Activated CD4-positive, alpha-beta T cell treated with anti-CD3 and anti-CD28 coated beads, Interleukin-2, amount 50 U/mL, for 24 hours (primary cell): ENCODE measurements at places on chromosomes 12 and 14.

- no peak for DNase-seq
These were observed 414.8 kb upstream of the STXBP6 start for GRCh38 chr14:25464772-25465171.

- DNase-seq, result no peak
These were observed 42.3 kb downstream of the ARMH4 start for GRCh38 chr14:58109744-58110143.

- no peak for DNase-seq
These were observed 8.1 kb downstream of the CARMIL3 start for GRCh38 chr14:24059841-24060388.

- no peak for DNase-seq
These were observed 382.2 kb downstream of the MED13L start for GRCh38 chr12:115895247-115895646.

- DNase-seq, result no peak
These were observed at the start of gene TAS2R7 for GRCh38 chr12:10802587-10802986. Gene TAS2R7, minus strand, starts transcription at chr12:10802627. Its CDS starts 57 bp downstream, at chr12:10802570.

- DNase-seq, result no peak
These were observed 76.0 kb downstream of the PAWR start for GRCh38 chr12:79614730-79615129.

GRCh38 chr12:112107306-112108201 lies 1.0 kb downstream of the NAA25 start:
- no peak for DNase-seq

GRCh38 chr14:104786091-104786586 lies 9.4 kb downstream of the AKT1 start:
- DNase-seq, result no peak

DNA sequence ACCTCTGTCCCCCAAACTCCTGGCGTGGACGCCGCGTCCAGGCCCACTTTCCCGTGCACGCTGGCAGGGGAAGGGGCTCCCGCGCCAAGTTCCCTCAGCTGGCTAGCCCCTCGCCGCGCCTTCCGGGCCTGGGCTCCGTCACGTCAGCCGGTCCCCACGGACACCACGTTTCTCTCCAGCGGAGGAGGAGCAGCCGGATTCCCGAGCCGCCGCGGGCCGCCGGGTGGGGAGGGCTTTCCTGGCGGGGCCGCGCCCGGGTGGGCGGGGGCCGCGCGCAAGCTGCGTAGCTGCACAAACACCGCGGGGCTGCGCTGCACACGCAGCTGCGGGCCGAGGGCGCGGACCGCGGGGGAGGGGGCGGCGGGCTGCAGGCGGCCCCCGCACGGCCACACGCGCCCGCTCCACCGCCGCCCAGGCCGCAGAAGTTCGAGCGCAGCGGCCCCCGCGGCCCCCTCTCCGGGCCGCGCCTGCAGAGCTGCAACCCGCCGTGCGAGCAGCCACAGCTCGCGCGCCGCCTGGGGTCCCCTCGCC lies 45.1 kb upstream of the PNMA1 start:
- peak; percentile 40 for DNase-seq

GRCh38 chr12:33357181-33357580 lies 82.4 kb downstream of the SYT10 start:
- DNase-seq, result no peak

- DNase-seq, result no peak
These were observed 20.4 kb downstream of the COX16 start for GRCh38 chr14:70339039-70339438.
